ENCODE measurements at places on chromosomes 16 and 17.

DNA sequence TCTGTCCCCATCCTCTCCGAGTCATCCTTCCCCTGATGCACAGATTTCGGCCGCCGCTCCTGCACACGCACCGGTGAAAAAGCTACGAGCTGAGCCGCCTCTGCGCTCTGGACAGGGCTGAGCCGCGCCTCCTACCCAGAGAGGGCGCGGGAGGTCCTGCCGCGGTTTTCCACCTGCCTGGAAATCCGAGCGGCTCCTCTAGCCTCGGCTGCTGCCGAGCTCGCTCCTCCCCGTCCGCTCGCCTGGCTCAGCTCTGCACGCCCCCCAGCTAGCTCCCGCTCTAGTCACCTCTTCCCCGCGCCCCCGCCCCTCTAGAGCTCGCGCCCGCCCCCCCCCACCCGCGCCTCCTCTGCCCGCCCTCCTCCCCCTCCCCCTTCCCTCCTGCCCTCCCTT, 198 bp upstream of the SHISA9 start:
- no peak for DNase-seq

GRCh38 chr16:51756447-51757123, 605.5 kb upstream of the SALL1 start:
- no peak for DNase-seq

DNA sequence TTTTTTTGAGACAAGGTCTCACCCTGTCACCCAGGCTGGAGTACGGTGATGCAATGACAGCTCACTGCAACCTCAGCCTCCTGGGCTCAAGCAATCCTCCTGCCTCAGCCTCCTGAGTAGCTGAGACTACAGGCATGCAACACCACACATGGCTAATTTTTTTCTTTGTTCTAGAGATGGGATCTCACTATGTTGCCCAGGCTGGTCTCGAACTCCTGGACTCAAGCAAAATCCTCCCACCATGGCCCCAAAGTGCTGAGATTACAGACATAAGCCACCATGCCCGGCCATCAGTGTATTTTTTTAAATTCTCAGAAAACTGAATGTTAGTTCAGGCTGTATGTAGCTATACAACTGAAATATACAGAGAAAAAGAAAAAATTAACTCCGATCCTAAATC, 6.2 kb downstream of the APPBP2 start:
- no peak for DNase-seq

GRCh38 chr17:77388384-77389306, 247.9 kb downstream of the SEC14L1 start:
- no peak for DNase-seq

DNA sequence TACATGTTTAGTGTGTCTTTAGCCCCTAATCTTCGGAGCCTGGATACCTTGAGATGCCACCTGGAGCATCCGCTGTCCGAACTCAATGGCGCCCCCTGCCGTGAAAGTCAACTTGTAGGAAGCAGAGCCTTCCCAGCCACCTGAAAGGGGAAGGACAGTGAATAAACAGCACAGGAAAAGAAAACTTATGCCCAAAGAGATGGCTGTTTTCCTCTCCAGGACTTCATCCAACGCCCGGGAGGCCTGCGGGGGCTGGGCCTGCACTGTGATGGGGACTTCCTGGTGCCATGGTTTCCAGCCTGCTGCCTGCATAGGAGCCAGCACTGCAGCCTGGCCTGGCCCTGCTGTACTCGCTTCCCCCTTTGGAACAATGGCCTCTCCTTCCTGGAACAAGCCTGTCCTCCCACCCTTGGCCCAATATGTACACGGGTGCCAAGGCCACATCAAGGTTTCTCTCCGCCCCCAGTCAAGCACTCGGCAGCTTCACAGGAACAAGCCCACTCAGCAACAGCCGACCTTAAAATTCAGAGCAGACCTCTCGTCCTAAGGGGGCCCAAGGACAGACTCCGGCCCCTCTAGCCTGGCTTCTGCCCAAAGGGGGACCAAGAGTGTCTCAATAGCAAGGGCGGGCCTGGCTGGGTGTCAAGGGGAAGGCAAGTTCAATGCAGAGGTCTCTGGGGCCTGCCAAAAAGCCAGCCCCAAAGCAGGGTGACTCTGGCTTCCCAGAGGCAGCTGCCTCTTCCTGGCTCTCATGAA, 4.5 kb upstream of the UNC13D start:
- DNase-seq = peak; percentile 83

GRCh38 chr16:30000735-30001631, 4.9 kb downstream of the INO80E start:
- no peak for DNase-seq

DNA sequence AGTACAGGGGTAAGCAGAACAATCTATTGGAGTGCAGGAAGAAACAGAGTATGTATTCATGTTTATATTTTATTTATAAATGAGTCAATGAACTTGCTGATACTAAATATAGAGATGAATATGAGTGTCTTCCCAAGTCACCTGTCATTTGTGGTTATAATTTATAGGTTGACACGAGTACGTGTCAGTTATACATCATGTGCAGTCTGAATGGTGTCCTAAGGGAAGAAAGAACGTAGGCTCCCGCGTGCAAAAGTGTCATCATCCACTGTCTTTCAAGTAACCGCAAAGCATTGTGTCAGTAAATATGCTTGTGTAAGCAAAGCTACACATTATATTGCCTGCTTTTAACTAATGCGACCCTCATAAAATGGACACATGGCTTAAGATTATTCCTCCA, 786.1 kb downstream of the KCNJ2 start:
- no peak for DNase-seq

GRCh38 chr17:82433560-82434215, 15.3 kb upstream of the OGFOD3 start:
- no peak for DNase-seq

- DNase-seq = no peak
These were observed 2.5 kb downstream of the TUBB3 start for GRCh38 chr16:89925596-89926079.

DNA sequence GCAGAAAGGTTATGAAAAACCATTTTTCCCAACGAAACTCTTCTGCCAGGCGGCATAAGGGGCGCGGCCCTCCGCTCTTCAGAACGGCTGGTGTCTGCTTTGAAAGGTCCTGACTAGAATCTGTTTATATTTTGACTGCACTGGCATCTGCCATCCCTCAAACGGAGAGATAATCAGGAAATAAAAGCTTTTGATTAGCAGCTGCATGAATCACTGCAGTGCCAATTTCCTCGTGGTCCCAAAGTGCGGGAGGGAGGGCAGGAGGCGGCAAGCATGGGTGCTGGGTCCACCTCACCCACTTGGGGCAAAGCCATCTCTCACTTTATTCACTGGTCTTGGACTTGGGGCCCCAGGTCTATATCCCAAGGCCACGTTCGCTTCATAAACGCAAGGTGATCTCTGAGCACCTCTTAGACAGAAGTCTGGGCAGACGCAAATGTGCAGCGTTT, 49.7 kb downstream of the TBC1D16 start:
- DNase-seq = no peak

GRCh38 chr17:54891176-54891821, 9.4 kb upstream of the TOM1L1 start:
- no peak for DNase-seq

GRCh38 chr16:47043970-47044684, 70.7 kb upstream of the DNAJA2 start:
- DNase-seq = no peak

DNA sequence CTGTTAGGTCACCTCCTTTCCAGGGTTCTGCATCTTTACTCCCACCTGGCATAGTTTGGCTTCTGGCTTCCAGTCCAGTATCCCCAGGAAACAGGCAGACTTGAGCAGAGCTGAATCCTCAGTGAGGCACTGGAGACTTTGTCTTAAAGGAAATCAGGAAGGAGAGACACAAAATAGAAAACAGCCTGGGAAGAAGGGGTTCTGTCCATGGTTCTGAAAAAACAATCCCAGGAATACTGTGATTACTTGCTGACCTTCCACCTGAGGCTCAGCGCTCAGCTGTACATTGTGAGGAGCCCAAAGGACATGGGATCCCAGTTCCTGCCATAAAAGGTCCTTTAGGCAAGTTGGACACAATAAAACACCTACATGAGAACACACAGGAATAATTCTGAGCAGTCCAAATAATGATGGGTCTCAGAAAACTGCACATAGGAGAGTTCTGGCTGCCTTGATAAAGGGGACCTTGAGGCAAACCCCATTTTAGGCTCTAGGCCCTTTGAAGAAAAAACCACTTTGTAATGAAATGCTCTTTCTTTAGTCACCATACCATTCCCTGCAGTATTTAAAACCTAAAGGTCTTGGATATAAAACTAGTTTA, 81.4 kb upstream of the CRHR1 start:
- DNase-seq = no peak

DNA sequence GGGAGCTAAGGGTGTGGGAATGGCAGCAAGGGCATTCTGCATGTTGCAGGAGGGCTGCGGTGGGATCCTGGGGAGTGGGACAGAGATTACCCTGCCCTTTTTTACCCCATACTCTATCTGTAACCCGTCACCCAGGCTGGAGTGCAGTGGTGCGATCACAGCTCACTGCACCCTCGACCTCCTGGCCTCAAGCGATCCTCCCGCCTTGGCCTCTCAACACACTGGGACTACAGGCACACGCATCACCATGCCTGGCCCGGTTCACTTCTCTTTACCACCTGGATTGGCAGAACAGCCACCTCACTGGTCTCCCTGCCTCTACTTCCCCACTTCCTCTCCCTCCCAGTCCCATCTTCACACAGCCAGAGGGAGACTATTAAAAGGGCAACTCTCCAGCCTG, 9.5 kb downstream of the ZNF385C start:
- no peak for DNase-seq

GRCh38 chr16:47460711-47461597, at the start of the genes ITFG1 and PHKB:
Gene ITFG1, minus strand, starts transcription at chr16:47461063. Its CDS starts 18 bp downstream, at chr16:47461045.
Gene PHKB, plus strand, starts transcription at chr16:47461331. Its CDS starts 20 bp downstream, at chr16:47461351.
- DNase-seq = peak; percentile 88

GRCh38 chr17:73630531-73630930, 13.7 kb downstream of the SDK2 start:
- no peak for DNase-seq

DNA sequence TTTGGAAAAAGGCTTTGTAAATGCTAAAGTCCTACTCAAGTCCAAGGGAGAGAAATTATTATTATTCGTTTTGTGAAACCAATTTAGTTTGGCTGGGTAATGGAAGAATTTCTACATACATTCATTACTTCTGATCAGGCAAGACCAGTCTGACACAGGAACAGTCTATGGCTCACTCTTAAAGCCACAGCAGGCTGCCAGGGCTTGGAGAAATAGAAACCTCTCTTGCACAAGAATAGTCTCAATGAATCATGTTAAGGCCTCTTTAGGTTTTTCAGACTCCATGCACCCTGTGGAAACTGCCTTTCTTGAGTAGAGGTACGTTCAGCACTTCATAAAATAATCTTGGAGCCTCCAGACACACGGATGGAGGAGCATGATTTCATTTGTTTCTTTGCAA, 167.7 kb downstream of the IRX3 start:
- DNase-seq = no peak

- no peak for DNase-seq
These were observed 114.3 kb downstream of the MGAT5B start for GRCh38 chr17:76982408-76983074.

- DNase-seq = no peak
These were observed at the start of gene TMEM95 for GRCh38 chr17:7355053-7355452. Gene TMEM95, plus strand, starts transcription at chr17:7355156. Its CDS starts 49 bp downstream, at chr17:7355205.

DNA sequence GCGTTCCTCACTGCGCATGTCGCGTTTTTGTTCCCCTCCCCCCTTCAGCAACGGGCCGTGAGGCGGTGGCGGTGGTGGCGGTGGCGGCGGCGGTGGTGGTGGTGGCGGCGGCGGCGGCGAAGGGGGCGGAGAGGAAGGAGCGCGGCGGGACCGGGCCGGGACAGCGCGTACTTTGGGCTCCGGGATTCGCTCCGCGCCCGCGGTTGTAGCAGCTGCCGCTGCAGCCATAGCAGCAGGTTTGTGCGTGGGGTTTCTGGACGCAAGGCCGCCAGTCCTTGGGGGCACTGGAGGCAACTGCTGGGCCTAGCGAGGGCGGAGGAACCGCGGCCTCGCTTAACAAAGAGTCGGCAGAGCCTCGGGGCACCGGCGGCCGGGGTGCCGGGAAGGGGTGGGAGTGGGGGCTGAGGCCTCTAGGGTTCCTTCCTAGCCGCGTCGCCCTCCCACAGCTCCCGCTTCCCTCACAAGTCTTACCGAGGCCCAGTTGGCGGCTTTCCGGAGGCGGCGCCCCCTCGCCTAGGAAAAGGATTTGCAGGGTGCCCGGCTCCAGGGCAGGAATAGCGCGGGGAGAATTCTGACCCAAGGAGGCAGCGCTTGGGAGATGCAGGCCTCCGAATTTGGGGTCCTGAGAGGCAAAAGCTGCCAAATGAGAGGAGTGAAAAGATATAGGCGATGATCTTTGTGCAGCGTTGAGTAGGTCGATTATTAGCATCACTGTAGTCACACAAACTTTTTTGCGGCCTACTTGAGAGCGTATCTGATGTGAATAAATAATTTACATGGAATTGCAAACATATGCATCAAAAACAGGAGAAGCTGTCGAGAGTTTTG, at the start of gene DDX42:
Gene DDX42, plus strand, starts transcription at position 30 of the 828 bp plus-strand sequence. CDS start 12,880 bp downstream, outside the sequence.
- DNase-seq = peak; percentile 7

DNA sequence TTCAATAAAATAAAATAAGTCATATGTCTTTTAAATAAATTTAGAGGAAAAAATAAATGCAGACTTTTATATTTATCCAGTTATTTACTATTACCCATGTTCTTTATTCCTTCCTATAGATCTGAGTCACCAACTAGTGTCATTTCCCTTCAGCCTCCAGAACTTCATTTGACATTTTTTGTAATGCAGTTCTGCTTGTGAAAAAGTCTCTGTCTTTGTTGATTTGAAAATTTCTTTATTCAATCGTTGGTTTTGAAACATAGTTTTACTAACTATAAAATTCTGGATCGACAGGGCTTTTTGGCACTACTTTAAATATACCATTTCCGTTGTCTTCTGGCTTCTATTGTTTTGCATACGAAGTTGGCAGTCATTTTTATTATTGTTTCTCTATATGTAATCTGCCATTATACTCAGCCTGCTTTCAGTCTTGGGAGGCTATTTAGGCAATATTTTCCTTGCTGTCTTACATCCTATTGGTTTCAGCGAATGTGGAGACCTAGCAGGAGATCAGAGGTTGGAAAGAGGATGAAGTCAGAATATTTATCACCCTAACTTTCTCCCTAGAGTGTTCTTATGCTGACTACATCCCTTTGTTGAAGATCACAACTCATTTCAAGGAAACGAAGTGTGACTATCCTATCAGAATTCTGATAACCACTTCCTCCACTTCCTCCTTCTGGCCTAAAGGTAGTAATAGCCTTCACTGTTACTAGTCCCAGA, 42.0 kb upstream of the SLC6A2 start:
- no peak for DNase-seq

DNA sequence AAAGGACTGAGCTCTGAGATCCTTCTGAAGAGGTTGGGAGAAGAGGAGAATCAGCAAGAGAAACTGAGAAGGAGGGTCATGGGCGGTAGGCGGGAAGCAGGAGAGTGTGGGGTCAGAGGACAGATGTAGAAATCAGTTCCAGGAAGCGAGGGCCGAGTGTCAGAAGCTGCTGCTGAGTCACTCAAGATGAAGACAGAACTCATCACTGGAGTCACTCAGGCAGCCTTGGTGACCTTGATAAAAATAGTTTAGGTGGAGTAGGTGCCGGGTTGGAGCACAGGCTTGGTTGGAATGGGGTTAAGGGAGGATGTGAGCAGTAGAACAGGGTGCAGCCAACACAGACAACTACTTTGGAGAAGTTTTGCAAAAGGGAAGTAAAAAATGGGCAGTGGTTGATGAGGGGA, 6.1 kb upstream of the ITGAM start:
- DNase-seq = no peak

All from stimulated activated CD8-positive, alpha-beta memory T cell treated with anti-CD3 and anti-CD28 coated beads, Interleukin-4, amount 100 ng/mL, for 4 hours (primary cell).